Activated CD4-positive, alpha-beta T cell treated with anti-CD3 and anti-CD28 coated beads, Interleukin-2, amount 10 ng/mL, durations not matched to agents 24 days and 14 days (primary cell): ENCODE measurements at places on chromosomes 1 and 21.

GRCh38 chr21:45440736-45441350, 35.9 kb downstream of the COL18A1 start:
- no peak for DNase-seq

- no peak for DNase-seq
These were observed 1083.1 kb downstream of the PLA2G4A start for GRCh38 chr1:187911820-187912219.

DNA sequence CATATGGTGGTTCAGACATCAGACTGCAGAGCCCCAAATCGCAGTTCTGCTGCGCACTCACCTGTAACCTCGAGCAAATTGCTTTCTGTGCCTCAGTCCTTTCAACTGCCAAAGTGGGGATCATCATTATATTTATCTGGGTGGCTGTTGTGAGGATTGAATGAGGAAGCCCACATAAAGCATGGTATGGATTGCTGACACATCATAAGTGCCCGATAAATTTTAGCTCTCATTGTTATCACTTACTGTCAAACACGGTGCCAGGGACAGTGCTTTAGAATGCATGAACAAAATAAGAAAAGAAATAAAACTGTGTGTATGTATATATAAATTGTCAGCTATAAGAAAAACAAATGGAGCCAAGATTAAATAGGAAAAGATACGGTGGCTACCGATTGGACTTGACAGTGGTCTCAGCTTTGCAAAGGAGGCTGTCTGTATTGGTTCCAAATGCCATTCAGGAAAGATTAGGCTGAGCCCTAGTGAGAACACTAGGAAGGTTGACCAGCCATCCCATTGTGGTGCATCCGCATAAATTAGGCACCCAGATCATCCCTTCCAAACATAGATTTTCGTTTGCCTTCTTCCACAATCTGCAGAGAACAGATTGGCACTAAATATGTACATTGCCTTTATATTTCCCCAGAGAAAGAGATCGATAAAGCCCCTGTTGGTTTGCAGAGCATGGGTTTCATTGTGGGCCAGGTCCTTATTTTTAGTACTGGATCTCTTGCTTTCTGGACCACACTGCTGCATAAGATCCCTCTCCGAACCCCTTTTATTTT, 91.8 kb upstream of the KAZN start:
- no peak for DNase-seq

DNA sequence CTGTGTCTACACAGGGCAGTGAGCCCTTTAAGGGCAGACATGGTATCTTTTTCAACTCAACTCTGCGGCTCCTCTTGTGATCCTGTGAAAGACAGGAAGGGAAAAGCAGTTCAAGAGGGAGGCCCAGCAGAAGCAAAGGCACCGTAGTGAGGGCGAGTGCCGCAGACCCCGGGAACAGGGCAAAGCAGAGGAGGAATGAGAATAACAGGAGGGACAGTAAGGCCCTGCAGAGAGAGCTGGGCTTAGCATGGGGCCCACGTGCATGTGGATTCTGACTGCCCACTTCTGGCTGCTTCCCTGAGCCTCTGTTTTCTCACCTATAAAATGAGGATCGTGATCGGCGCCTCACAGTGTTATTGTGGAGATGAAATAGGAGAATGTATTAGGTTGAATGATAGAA, 409.3 kb downstream of the PTPRU start:
- no peak for DNase-seq

DNA sequence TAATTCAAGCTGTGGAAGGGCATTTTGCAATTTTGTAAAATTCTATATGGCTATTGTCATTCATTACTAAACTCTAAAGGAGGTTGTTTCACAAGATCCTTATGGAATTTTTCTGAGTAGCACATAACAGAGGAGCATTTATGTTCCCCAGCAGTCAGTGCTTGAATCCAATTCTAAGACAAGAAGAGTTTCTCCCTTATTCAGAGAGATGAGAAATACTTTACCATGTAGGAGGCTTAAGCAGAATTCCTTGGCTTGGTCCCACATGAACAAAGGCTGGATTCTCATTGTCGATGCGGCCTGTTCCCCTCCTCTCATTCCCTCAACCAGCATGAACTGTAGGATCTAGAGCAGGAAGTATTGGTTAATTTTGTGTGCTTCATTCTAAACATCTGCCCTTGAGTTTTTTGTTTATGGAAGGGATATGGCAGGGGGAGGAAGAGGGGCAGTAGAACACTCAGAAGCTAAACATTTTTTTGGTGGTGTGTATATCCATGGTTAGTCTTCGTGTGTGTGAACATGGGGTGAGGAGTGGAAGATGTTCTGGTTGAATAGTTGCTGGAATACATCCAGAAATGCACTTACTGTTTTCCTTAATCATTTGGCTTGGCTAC, 74.3 kb downstream of the LAMC1 start:
- DNase-seq = no peak
